ENCODE measurements at places on chromosomes 1 and 21.

GRCh38 chr1:114522264-114522575 lies 11.2 kb upstream of the TRIM33 start:
- DNase-seq, result no peak

DNA sequence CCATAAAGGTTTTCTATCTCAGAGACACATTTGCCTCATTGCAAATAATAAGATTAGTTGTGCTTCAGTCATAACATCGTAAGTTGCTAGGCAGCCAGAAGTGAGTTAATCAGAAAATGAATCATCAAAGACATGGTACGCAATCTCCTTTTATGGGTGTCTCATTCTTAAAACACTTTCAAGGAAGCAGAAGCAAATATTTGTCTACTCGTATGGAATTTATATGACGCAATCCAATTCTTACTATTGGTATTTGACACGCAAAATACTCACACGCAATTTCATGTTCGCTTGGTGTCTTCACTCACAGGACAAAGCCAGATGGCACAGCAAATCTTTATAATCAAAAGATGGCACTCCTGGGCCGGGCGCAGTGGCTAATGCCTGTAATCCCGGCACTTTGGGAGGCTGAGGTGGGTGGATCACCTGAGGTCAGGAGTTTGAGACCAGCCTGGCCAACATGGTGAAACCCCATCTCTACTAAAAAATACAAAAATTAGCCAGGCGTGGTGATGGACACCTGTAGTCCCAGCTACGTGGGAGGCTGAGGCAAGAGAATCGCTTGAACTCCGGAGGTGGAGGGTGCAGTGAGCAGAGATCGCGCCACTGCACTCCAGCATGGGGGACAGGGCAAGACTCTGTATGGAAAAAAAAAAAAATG lies 56.4 kb downstream of the HLCS start:
- no peak for DNase-seq

GRCh38 chr1:51296383-51297357 lies 33.7 kb downstream of the TTC39A start:
- peak; percentile 86 for DNase-seq

- no peak for DNase-seq
Observed at GRCh38 chr1:153553830-153554541, 4.9 kb upstream of the S100A3 start.

GRCh38 chr1:213393860-213394259 lies 342.8 kb downstream of the RPS6KC1 start:
- no peak for DNase-seq

GRCh38 chr1:227228201-227228600 lies 90.1 kb downstream of the CDC42BPA start:
- no peak for DNase-seq

DNA sequence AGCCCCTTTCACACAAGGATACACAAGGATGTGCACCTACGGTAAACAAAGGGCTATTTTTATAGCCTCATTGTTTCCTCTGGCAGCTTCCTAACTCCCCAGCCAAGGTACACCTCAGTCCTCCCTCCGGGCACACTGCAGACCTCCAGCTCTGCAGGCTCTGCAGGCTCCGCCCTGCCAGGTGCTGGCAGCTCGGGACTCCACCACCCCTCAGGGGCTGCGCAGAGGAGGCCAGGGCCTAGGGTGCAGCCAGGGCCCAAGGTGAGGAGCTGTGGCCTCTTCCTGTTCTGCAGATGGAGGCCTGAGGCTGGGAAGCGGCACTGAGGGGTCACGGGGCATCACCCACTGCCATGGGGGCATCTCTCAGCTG lies 19.8 kb upstream of the CLSTN1 start:
- DNase-seq, result no peak

GRCh38 chr1:30788580-30789387 lies 31.2 kb upstream of the LAPTM5 start:
- DNase-seq, result no peak

DNA sequence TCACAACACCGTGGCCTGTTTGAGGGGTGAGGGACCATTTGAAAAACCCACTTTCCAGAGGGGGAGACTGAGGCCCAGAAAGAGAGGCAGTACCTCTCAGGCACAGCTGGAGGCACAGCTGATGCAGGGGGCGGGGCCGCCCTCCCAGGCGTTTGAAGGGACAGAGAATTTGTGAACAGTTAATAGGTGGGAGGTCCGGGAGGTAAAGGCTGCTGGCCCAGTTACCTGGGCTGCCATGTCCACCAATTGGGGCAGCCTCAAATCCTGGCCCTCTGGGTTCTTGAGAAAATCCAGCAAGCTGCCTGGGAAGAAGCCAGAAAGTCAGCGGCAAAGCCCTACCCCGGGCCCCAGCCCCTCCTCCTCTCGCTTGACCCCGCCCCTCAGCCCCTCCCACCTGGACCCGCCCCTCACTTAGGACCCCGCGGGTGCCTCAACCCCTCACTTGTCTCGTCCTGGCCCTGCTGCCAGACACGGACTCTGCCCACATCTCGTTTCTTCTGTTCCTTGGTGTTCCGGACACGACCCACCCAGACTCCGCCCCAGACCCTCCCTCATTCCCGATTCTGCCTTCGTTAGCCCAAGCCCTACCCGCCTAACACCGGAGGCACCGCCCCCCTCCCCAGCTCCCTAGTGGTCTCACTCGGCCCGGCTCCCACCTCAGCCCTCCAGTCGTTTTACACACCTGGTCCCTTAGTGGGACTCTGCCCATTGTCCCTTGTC lies 10.8 kb upstream of the AHDC1 start:
- DNase-seq, result no peak

DNA sequence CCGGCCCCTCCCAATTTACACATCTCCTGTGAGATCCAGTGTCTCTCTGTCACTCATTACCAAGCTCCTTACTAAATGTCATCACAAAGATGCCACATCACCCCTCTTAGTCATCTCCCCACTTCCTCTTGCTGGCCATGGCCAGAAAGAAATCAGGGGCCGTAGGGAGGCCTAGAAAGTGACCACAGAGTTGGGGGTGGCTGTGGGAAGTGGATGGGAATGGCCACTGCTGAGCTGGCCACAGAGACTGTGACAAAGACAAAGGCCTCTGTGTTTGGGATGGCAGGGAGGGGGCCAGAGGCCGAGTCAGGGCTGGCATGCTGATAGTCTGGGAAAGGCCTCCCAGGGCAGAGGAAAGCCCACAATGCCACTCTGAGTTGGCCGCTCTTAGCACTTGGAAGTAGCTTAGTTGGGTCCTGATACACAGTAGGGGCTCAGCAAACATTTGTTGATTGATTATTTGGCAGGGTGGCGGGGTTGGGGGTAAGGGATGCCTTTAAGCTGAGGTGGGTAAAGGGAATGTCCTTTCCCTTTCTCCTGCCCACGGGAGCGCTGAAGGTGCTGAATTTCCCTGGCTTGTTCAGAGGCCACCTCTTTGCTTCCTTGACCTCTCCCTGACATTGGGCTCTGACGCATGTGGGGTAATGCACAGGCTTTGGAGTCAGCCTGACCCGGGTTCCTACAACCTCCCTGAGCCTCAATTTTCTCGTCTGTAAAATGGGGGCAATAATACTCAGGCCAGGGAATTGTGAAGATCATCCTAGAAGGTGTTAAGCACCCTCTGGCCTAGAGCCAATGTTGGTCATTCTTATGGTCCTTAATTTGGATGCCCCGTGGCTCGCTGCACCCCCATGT lies 13.2 kb downstream of the NAV1 start:
- DNase-seq, result no peak

DNA sequence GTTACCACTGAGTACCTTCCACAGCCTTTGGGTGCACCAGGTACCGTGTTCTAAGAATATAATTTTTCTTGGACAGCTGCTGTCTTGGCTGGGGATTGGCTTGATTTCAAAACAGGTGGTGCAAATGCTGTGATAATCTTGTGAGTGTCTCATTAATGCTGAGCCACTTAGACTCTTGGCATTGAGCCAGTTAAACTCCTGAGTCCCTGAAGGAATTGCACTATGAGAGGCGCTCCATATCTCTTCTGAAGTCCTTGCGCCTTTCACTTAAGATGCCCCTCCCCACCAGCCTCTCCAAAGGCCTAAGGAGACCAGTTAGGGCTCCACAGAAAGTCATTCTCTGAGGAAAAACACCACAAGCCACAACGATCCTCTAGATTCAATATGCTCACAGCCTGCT lies 51.0 kb downstream of the BACH1 start:
- DNase-seq, result no peak

- no peak for DNase-seq
Observed at GRCh38 chr1:89974256-89974655, 20.7 kb upstream of the ZNF326 start.

DNA sequence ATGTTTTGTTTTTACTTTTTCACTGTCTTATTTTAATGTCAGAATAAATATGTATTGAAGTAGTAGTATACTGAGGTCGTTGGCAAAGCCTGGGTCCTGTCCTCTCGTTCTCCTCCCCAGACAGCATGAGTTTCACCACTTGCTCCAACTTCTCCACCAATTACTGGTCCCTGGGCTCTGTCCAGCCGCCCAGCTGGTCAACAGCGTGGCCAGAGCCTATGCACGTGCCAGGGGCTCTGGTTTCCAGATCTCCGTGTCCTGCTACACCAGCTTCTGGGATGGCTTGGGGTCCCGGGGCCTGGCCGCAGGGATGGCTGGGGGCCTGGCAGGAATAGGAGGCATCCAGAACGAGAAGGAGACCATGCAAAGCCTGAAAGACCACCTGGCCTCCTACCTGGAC lies 19.3 kb downstream of the PTPN14 start:
- no peak for DNase-seq

GRCh38 chr1:114585231-114585630 lies 3.8 kb upstream of the BCAS2 start:
- DNase-seq, result no peak

DNA sequence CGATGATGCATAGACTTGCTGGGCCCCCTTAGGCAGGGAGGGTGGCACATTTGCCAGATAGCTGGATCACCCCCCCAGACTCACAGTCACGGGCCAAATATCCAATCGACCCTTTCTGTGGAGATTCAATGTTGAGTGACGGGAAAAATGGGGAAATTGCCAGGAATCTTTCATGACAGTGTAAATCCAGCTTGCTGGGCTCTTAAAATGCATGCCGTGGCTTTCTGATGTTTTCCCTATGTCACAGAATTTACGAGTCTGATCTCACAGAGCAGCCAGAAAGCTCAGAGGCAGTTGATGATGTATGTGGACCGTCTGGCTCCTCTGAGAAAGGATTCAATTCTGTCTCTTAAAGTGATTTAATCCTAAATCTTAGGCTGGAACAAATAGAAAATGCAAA lies 150.1 kb upstream of the ZNF644 start:
- DNase-seq, result no peak

GRCh38 chr1:12409681-12410080 lies 179.9 kb downstream of the VPS13D start:
- no peak for DNase-seq

DNA sequence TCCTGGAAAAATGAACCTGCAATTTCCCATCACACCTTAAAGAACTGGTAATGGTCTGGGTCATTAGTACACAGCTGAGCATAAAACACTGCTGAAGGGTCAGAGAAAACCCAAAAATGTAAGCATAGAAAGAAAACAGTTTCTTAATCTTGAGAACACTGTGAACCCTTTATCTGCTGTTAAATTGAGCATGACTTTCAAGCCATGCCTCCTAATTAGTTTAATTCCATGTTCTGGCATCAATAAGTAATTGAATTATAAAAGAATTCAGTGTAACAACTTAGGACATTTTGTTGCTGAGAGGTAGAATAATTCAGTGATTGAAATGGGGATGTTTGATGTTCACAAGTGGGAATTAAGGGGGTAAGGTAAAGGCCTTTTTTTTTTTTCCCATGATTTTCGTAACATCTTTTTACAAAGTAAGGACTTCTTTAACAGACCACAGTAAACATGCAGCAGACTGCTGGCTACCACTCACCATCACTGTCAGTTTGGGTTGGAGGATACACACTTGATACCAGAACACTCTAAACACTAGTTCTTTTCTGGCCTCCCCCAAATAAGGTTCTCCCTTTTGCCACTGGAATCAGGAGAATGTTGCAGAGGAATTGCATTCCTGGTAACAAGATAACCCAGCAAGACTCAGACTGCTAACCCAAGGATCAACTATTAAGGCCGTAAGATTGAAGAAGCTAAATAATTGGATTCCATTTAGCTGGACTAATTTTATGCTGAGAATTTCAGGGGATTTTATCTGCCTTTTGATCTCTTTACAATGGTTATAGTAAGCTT lies 3.0 kb downstream of the RWDD3 start:
- no peak for DNase-seq

DNA sequence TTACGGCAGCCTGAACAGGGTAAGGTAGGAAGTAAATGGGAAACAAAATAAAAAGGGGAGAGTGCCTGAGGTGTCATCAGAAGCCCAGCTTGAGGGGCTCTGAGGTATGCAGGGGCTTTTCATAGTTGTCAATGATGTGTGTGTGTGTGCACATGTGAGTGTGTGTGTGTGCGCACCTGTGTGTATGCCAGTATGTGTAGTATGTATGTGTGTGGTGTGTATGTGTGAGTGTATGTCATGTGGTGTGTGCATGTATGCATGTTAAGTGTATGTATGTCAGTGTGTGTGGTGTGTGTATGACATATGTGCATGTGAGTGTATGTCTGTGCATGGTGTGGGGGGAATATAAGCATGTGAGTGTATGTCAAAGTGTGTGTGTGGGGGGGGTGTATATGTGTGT lies 184.1 kb downstream of the DSCAM start:
- DNase-seq, result no peak

DNA sequence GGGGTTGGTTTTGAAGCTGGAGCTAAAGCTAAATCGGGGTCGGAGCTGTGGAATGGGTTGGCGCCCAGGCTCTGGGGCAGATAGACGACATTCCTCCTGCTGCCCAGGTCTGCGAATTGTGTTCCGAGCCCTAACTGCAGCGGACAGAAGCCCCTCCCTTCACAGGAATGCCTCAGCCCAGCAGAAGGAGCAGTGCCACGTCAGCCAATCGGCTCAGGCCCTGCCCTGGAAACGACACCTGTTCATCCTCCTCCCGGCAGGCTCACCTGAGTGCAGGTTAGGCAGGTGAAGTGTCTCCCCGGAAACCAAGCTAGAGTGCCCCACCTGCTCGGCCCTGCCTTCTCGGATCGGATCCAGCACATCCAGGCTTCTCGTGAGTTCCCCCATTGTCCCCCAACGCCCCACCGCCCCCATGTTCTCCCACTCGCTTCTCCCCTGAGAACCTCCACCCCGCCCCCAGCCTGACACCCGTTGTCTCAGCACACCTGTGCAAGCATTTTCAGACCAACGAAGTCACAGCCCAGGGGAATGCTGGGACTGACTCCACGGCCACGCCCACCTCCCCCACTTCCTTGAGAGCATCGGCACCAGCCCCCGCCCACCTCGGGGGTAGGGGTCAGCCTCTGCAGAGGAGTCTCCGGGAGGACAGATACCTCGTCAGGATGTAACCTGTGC lies 775 bp downstream of the TMEM125 start:
- DNase-seq, result peak; percentile 35

GRCh38 chr1:228455715-228456114 lies 31.5 kb upstream of the RNF187 start:
- DNase-seq, result no peak

- DNase-seq, result peak; percentile 41
Observed at GRCh38 chr1:200128944-200129879, 101.7 kb downstream of the NR5A2 start.

DNA sequence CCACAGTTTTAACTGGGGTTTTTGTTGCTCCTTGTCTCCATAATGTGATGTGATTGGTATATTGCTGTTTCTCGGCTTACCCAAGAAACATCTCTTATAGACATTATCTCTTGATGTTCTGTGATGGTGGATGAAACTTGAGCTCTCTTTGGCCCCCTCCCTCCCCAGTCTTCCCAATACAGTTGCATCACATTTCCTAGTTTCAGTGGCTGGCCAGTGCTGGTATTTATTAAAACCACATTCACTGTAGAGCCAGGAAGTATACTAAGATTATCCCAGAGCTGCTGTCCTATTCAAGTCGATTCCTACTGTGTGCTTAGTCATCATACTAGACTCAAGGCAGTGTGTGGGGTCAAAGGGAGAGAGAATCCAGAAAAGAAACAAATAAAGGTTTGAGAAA lies 244.4 kb downstream of the KAZN start:
- DNase-seq, result no peak

- DNase-seq, result peak; percentile 86
Observed at GRCh38 chr1:26279456-26280332, at the start of gene SH3BGRL3. TSS of gene SH3BGRL3 (plus strand) at chr1:26280086. CDS start at chr1:26280156, 70 bp downstream.
